ENCODE measurements at places on chromosomes 12 and 14.

DNA sequence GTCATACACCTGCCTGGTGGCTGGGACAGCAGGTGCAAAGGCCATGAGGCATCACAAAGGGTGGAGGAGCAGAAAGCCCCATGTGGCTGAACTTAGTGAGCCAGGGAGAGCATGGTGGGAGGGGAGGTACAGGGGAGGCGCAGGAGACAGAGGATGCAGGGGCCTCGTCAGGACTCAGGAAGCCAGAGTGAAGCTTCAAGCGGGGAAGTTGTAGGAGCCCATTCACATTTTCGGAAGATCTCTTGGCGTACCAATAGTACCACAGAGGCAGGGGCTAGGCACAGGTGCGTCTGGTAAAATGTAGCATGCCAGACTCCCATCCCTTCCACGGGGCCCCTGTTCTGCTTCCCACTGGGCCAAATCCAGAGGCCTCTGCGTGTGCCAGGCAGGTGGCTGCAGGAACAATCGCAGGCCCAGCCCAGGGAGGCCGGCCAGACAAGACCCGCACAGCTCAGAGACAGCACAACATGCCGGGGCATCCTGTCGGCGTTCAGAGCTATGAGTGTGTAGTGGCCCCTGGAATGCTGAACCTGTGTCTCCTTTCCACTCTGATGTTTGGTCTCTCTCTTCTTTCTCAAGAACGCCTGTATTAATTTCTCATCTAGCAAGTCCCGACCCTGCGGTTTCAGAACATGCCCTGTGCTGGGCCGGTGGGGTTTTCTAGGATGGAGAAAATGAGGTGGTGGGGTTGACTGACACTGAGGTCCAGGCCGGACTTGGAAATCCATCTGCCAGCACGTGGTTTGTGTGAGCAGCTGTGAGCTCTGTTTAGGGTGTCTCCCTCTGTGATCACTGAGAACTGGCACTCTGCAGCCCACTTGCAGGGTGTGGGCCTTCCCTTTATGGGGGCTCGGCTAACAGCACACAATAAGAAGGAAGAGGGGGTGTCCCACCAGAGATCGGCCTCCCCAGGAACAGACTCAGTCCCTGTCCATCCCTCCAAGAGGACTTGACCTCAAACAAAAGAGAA, 5.5 kb upstream of the TMEM132D start:
- DNase-seq = no peak

- DNase-seq = no peak
These were observed 6.1 kb upstream of the SNAPC1 start for GRCh38 chr14:61756135-61756534.

- DNase-seq = no peak
These were observed 33.4 kb downstream of the LRTM2 start for GRCh38 chr12:1853716-1854115.

- no peak for DNase-seq
These were observed 15.0 kb downstream of the SSH1 start for GRCh38 chr12:108842361-108842760.

DNA sequence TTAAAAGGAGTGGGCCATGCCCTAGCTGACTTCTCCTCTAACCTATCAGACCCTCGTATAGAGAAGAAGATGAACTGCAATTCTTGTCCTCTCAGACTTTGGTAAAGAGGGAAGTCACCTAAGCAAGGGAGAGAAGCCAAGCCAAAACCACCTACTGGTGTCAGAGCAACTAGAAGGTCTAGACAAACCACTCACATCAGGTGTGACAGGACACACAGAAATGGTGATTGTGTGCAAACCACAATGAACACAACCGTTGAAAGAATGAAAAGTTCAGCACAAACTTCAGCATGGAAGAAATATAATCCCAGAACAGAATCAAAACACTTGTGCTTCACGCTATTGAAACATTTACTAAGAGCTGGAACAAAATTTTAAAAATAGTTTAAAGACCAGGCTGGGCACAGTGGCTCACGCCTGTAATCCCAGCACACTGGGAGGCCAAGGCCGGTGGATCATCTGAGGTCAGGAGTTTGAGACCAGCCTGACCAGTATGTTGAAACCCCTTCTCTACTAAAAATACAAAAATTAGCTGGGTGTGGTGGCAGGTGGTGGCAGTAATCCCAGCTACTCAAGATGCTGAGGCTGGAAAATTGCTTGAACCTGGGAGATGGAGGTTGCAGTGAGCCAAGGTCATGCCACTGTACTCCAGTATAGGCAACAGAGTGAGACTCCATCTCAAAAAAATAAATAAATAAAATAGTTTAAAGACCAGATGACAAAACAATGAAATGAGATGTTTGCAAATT, 56.2 kb upstream of the NTF3 start:
- no peak for DNase-seq

GRCh38 chr12:22275843-22276242, 58.7 kb downstream of the ST8SIA1 start:
- DNase-seq = no peak

DNA sequence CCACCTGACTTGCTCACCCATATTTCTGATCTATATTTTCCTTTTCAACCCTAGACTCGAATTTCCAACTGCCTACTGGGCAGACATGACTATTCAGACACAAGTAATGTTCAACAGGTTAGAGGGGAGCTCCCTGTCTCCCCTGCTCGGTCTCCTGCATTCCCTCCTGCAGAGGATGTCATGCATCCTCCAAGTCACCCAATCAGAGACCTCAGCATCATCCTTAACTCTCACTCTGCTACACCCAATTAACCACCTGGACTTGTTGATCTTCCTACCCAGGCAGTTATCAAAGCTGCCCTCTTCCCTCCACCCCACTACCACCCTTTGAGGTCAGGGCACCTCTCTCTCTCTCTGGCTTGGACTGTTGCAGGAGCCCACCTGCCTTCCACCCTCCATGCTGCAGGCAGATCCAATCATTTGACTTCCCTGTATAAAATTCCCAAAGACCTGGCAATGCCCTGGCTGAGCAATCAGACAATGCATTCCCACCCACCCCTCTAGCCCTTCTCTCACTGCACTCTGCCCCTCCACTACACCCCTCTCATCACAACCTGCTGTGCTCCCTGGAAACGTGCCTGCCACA, 10.9 kb downstream of the FAIM2 start:
- DNase-seq = no peak

DNA sequence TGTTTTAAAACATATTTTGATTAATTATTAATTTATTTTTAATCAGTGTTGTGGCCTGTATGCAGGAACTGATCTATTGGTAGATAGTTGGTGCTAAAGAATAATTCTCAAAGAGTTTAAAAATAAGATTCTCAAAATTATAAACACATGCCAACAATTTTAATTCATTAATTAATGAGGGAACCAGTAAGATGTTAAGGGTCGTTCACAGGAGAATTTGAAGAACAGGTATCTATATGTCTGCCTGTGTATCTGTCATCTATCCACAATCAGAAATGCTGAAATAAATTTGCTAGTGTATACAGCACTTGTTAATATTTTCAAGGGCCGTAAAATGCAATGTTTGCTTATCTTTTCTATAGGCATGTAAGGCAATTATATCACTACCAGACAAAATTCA, 18.4 kb downstream of the DAAM1 start:
- DNase-seq = no peak

DNA sequence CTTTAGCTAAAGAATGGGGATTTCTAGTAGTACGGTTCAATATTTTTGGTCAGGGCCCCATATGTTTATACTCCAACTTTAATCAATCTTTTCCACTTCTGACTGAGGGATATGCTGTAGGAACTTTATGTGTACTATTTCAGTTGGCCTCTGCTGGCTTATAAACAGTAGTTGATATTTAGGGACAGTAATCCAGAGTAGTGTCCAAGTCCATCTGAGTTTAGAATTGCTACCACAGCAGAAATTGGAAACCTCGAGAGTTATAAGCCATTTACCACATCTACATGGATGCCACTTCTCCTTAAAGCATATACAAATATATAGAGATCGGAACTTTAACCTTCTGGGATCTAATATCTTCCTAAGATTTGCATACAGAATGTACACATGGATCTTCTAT, 11.6 kb downstream of the LPCAT3 start:
- no peak for DNase-seq

DNA sequence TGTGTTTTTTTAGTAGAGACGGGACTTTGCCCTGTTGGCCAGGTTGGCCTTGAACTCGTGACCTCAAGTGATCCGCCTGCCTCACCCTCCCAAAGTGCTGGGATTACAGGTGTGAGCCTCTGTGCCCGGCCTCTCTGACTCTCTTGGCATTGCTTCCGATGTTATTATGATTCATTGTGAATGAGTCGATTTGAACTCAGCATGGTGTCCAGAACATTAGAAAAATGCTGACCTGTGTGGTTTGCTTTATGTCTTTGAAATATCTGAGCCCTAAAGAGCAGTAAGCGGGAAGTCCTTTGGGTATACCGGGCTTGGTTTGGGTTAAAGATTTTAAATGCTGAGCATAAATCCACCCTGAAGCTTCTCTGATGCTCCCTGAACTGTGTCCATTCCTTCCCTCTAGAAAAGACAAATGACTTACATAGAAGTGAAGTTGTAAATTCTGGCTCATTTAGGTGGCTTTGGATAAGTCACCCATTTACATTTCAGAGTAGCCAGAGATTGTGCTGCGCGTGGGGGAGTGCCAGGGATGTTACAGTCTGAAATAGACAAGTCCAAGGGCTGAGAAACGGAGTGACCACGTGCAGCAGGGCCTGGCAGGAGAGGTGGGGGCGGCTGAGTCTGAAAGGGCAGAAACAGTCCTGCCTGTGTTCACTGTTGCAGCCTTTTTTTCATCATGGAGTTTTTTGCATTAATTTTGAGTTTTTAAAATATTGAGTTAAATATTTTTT, 39.6 kb downstream of the SLC15A4 start:
- DNase-seq = no peak

DNA sequence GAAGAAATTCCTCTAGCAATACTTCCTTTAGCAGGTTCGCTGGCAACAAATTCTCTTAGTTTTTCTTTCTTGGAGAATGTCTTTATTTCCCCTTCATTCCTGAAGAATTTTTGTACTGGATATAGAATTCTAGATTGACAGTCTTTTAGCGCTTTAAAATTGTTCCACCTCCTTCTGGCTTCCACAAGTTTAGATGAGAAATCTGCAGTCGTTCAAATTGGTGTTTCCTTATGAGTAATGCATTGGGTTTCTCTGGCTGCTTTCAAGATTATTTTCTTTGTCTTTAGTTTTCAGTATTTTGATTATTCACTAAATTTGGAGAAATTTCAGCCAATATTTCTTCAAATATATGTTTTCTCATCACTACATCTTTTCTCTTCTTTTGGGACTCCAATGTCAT, 33.3 kb upstream of the FGF6 start:
- DNase-seq = no peak

GRCh38 chr12:89507015-89507824, 17.4 kb downstream of the GALNT4 start:
- no peak for DNase-seq

GRCh38 chr12:117857632-117858612, 110.9 kb downstream of the KSR2 start:
- peak; percentile 70 for DNase-seq

DNA sequence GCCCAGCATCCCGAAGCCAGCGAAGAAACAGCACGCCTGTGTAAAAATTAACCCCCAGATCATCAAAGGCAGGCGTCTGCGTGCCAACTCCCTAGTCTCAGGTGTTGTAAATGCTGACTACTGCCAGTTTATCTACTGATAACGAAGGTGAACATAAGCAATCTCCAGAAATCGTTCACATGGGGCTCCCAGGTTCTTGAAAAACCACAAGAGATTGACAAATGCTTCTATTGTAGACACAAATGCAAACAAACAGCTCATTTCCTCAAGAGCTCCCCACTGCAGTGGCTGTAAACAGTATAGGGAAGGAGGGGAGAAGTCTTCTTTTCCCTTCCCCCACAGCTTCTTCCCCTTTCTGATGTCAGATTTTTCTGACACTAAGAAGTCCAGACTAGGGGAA, 5.3 kb upstream of the PLEKHG3 start:
- DNase-seq = no peak

DNA sequence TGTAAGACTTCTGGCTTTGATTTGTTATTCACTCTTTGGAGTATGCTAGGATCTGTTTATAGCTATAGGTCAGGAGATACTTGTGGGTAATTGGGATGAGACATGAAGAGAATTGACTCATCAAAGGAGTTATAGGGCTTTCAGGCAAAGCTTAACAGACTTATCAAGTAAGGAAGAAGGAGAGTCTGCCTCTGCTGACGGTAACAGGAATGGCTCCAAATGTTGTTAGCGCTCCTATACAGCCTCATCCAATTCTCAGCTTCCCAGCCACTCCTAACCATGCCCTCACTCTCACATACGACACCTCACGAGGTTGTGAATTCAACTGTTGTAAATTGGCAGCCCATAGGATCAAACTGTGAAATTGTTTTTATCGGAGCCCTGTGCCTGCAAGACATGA, 140.5 kb downstream of the KCNA5 start:
- no peak for DNase-seq

DNA sequence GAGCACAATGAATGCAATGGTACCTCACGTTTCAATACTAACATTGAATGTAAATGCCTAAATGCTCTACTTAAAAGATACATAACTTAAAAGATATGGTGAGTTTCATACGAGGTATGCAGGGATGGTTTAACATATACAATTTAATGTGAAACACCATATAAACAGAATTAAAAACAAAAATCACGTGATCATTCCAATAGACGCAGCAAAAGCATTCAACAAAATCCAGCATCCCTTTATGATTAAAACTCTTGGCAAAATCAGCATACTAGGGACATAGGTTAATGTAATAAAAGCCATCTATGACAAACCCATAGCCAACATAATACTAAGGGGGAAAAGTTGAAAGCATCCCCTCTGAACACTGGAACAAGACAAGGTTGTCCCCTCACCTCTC, 845.7 kb downstream of the SLC16A7 start:
- DNase-seq = no peak

GRCh38 chr14:46344327-46344937, 307.1 kb downstream of the RPL10L start:
- DNase-seq = no peak
